ENCODE measurements at places on chromosomes 3 and 15.
A peak's percentile ranks its signal among the peaks of the same experiment; 100 is the strongest.

GRCh38 chr15:62792986-62793751, 249.4 kb upstream of the TPM1 start:
- no peak for DNase-seq

DNA sequence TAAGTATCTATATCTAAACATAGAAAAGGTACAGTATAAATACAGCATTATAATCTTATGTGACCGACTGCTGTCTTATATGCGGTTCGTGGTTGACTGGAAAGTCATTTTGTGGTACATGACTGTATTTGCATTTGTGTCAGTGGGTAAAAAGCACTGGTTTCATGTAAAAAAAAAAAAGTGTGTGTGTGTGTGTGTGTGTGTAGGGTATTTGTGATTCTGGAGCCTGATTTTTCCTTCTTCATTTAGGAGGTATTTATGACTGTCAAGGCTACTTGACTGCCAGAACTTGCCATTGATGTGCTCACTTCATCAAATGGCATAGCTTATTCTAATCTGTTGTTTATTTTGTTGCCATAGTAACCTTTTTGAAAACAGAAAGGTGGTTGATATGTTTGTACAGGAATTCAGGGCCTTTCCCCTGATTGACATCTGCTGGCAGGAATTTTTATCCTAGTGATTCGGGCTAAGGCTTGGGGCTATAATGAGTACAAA, 63.2 kb downstream of the AKAP13 start:
- no peak for DNase-seq

DNA sequence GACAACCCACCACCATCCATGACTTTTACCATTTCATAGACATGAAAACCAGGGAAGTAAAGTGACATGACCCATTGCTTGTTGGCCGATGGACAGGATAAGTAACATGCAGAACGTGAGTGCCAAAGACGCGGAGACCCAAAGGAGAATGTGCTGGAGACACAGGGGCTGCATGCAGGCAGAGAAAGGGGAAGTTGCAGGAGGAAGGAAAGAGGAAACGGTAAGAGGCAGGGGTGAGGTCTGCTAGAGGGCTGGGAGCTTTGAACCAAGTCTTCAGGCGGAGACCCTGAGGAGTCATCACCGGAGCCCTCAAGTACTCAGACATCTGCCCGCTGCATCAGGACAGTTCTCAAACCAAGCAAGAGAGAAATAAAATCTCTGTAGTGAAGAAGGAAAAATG, 34.9 kb downstream of the MAGEF1 start:
- DNase-seq, result peak; percentile 5

DNA sequence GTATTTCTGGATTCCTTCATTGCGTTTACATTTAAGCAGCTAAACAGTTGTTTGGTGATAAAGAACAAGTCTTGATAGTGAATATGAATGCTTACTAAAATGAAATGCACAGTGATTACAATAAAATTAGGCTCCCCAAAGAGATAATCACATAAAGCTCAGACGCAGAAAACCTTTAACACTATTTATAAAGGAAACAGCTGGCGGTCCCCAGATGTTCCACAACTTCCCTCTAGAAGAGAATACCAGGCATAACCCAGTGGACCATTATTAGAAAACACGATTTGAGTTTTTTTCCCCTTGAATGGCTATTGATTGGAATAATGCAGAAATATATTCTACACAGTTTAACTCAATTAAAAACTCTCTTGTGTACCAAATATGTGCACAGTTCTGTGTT, 573.2 kb downstream of the DIPK2A start:
- no peak for DNase-seq

DNA sequence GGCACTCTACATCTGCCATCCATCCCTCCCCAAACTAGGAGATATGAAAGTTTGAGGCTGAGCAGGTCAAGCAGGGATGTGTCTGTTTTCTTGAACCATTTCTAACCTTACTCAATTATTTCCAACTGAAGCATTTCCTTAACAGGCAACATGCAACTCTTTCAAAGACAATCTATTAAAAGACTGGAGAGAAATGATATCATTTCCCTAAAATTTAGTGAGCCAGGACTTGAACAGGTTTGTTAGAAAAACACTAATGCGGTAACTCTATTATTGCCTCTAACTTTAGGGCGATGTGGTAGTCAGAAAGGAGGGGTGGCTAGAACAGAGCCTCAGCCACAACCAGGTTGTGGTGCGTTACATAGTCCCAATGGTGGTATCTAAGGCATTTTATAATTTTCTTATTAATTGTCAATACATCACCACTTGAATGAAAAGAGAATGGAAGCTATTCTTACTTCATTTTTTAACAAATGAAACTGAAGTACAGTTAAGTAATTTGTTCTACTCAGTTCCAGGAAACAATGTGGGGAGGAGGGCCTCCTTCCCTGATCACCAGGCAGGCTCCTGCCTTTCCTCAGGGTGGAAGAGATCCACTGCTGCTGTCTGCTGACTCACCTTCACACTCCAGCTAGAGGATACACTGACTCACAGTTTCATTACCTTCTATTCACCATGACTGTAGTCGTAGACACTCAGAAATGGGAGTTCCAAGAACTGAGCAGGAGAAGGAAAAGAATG, 22.8 kb downstream of the MYO1E start:
- DNase-seq, result no peak

- DNase-seq, result no peak
These were observed 324.0 kb upstream of the SLCO3A1 start for GRCh38 chr15:91529534-91529933.

DNA sequence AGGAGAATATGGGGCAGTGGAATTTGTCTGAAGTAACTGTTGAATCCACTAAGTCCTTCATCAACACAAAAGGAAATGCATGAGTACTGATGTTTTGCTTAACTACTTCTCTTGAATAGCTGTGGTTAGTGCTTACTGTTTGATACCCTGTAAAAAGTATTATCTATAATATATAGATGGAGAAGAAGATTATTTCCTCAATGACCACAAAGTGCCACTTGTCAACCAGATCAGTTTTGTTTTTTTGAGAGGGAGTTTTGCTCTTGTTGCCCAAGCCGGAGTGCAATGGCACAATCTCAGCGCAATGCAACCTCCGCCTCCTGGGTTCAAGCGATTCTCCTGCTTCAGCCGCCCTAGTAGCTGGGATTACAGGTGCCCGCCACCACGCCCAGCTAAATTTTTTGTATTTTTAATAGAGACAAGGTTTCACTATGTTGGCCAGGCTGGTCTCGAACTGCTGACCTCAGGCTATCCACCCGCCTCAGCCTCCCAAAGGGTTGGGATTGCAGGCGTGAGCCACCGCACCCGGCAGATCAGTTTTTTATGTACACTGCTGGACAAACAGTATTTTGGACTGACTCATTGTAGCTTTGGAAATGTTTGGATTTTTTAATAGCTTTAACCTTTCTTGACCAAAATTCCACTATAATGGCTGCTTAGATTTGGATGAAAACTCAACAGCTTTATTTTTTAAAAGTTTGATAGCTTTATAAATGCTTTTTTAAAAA, 1.5 kb upstream of the RPLP1 start:
- no peak for DNase-seq

DNA sequence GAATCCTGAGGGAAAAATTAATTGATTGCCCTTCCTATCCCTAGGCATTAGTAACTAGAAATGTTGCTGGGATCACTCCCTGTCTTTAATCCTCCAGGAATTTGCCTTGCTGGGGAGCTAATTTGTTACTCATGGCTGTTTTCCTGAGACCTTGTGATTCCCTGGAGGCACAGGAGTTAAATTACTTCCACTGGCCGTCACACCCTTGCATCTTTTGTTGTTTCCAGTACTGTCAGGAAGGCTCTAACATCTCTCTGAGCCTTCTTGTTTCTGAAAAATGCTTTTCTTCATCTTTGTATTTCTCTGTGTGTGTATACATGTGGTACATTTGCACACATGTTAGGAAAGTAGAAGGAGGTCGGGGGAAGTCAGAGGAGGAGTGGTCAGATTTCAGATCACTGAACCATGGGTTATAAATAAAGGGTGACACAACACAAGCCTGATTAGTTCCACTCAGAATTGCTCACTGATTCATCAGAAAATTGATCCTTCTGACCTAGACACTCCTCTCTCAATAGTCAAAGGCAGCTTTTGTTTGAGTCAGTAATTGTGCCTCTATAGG, 23.5 kb upstream of the LRRFIP2 start:
- no peak for DNase-seq

DNA sequence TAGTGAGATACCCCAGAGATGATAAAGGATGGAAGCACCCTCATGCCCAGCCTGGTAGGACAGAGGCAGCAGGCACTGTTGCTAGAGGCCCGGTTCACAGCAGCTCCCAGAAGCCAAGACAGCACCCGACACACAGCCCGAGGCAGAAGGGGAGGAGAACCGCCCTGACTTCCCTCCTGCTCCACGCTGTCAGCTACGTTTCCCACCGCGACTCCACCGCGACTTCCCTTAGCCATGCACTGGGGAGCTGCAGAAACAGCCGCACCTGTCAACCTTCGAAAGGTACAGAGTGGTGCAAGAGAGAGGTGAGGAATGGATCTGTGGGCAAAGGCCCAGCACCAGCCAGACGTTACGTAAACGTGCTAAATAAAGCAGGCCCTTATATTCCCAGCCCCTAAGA, 529.2 kb downstream of the GABRG3 start:
- no peak for DNase-seq

- DNase-seq, result peak; percentile 78
These were observed 51.6 kb upstream of the LCTL start for GRCh38 chr15:66617137-66618090.

DNA sequence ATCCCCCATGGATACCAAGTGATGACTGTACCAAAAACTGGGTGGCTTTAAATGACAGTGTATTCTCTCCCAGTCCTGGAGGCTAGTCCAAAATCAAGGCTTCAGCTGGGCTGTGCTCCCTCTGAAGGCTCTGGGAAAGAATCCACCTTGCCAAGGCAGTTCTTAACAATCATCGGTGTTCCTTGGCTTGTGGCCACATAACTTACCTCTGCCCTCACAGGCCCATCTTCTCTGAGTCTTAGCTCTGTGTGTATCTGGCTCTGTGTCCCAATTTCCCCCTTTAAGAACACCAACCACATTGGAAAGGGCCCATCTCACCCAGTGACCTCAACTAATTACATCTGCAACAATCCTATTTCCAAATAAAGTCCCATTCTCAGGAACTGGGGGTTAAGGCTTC, 503.0 kb upstream of the PROK2 start:
- no peak for DNase-seq

DNA sequence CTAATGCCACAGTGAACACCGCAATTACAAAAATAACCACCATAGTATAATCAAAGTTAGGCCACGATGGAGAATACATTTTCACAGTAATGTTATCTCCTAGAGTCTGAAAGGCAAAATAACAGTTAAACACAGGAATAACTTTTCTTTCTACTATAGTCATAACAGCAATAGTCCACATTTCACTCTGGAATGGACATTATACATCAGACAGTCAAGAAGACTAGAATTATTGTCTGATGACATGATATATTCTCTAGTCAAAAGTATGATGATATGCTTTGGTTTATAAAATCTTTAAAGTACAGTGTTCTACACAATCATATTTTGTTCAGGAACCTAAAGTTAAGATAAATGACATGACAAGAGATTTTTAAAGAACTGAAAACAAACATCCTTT, 18.0 kb downstream of the SPPL2A start:
- no peak for DNase-seq

DNA sequence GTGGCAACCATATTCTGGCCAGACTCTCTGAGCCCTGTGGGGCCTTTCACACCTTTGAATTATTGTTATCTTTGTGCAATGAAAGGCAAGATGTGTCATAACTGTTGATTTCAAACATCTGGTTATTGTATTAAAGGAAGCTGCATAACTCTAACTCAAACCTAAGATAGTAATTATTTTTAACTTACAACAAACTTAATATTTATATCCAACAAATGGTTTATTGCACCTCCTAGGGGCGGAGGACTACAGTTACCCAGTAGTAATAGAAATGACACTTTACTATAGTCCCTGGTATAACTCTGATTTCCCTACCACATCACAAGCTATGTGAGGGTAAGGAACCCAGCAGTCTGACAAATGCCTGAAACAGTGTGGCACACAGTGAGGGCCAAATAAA, 363.9 kb upstream of the SUCLG2 start:
- DNase-seq, result no peak

DNA sequence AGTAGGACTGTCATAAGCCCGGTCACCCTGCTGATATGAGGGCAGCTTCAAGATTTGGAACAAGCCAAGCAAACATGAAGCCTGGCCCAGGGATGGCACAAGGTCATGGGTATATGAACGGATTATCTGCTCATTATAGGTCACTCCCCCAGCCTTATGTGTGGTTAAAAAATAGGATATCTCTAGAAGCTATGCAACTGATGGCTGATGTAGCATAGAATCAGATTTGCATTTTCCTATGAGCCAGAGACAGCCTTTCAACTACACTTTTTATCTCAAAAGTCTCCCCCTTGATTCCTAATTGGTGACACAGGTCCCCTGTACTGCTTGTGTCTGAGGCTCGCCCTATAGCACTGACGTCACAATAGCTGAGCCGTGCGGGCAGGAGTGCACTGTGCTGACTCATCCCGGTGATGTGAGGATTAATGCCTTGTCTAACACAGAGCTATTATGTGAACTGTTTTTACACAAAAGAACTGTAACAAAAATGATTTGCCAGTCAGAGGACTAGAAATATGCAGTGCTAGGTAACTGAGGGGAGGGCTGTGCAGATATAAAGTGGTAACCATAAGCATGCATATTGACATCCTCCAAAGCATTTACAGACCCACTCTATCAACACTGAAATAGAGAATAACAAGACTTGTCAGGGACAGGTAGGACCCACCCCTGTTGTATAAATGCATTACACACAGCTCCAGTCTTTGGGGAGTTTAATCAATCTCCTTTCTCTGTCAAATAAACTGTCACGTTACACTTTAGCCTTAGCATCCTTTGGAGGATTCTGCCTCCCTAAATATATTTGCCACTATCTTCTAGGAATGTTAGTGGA, 204.9 kb downstream of the TIGIT start:
- DNase-seq, result peak; percentile 44

DNA sequence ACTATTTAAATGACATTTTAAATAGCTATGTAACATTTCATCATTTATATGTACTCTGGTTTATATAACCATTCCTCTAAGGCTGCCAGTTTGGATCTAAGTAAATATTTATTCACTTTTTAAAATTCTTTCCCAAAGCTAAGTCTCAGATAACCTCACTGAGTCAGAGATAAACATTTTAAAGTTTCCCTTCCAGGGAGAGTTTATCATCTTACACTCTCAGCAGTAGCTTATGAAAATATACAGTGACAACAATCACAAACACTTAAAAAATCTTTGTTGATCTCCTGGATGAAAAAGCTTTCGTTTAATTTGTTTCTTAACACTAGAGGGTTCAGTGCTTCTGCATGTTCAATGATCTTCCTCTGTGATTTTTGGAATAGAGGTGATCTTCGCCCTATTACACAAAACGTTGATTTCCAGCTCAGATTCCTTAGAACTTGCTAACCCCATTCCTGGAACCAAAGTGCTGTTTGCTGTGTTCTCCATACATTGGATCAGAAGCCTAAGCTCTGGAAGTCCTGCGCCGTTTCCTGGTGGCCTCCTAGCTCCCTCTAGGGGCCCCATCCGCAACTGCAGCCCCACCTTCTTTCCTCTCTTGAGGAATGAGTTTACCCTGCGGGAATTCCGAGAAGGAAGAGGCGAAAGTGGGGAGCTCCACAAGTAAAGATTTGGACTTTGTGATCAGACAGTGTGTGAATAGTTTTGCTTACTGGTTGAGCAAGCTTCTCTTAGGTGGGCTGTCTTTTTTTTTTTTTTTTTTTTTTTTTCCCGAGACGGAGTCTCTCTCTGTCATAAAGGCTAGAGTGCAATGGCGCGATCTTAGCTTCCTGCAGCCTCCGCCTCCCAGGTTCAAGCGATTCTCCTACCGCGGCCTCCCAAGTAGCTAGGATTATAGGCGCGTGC, 29.3 kb upstream of the SACM1L start:
- peak; percentile 37 for DNase-seq
